Activated CD8-positive, alpha-beta memory T cell treated with anti-CD3 and anti-CD28 coated beads for 4 hours (primary cell): ENCODE measurements at places on chromosomes 16 and 17.

GRCh38 chr17:50847566-50847965 is 12.2 kb downstream of the WFIKKN2 start:
- DNase-seq, result no peak

- DNase-seq, result no peak
Observed at GRCh38 chr16:75225092-75225491, 6.3 kb downstream of the CTRB1 start.

- no peak for DNase-seq
Observed at GRCh38 chr16:89084411-89084810, 9.2 kb upstream of the ACSF3 start.

DNA sequence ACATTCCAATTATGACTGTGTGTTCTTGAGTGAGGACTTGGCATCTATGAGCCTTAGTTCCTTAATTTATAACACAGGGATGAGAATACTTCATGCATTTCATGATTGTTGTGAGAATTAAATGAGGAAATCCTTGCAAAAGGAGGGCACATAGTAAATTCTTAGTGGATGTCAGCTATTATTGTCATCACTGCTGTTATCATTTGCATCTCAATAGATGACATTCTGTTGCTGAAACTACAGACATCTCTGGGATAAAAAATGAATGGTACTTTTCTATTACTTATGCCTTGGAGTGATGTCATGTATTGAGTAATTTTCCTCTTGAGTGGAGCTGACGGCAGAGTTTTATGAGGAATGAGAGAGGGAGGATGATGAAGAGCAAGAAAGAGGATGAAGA is 184.4 kb upstream of the CDH11 start:
- no peak for DNase-seq

DNA sequence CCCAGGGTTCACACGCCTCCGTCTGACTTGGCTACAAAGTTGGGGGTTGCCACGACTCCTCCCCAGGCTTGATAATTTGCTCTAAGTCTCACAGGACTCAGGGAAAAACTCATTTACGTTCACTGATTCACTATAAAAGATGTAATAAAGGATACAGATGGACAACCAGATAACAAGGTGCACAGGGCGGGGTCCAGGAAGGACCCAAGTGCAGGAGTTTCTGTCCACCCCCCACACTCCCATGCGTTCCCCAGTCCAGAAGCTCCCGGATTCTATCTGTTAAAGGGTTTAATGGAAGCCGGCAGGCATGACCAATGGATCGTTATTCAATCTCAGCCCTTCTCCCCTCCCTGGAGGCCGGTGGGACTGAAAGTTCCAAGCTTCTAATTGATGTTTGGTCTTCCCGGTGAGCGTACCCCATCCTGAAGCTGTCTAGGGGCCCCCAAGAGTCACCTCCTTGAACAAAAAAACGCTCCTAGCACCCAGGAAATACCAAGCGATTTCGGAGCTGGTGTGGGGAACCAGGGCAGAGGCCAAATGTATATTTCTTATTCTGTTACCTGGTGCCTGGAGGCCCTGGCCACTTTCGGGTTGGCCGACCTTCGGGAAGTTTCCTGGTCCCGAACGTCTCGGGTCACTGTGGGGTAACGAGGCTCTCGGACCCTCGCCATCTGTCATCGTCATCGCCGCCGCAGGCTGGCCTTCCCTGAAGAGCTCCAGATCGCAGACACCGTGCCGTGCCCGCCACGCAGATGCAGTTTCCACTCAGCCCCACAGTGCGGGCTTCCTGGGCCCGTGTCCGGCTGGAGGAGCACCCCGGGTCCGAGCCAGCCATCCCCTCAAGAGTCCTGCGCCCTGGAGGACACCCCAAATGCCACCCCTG is 13.5 kb upstream of the METRNL start:
- DNase-seq, result no peak

GRCh38 chr17:13351046-13351445 is 250.7 kb downstream of the HS3ST3A1 start:
- DNase-seq, result no peak

DNA sequence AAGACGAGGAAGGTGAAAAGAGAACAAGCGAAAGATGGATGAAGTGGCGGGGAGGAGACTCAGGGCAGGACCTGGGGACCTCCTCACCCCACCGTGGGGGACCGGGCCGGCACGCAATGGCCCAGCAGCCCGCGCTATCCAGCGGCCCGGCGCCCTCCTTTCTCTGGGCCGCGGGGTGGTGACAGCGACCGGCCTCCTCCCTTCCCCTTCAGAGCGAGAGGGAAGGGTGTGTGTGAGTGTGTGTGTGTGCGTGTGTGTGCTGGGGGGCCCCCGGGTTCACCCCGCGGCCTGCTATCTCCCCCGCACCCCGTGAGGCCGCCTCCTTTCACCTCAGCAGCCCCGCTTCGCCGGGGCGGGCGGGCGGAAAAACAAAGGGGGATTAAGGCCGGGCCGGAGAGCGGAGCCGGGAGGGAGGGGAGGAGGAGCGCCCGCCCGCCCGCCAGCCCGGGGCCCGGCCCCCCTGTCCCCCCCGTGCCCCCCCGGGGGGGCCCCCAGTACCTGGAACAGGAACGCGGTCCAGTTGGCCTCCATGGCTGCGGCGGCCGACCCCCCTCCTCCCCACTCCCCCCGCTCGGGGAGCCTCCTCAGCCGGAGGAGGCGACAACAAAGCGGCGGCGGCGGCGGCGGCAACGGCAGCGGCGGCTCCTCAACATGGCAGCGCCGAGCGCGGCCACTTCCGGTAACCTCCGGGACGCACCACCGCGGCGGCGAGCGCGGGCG is at the start of gene VEZF1:
Gene VEZF1, minus strand, starts transcription at position 674 of the 720 bp plus-strand sequence. Its CDS starts 143 bp downstream, at position 531.
- DNase-seq, result peak; percentile 59

GRCh38 chr17:33302394-33302793 is 9.3 kb upstream of the ASIC2 start:
- no peak for DNase-seq

DNA sequence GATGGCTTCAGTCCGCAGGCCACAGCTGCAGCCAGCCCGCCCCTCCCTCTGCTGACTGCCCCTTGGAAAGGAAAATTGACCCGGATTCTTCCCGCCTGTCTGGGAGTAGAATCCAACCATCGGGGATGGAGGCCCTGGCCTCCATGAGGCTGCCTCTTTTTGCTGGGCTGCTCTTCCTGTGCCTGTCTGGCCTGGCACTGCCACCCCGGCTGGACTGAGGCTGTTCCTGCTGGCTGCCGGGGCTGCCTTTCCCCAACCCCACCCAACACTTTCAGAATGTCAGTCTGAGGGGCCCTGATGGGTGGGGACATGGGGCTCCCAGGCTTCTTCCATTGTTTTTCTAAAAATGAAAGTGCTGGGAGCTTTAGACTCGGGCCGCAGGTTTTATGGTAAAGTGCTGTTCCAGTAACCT is 7.3 kb downstream of the BAHCC1 start:
- DNase-seq, result no peak
